H4 (cell line): ENCODE measurements at places on chromosomes 5 and 9.

DNA sequence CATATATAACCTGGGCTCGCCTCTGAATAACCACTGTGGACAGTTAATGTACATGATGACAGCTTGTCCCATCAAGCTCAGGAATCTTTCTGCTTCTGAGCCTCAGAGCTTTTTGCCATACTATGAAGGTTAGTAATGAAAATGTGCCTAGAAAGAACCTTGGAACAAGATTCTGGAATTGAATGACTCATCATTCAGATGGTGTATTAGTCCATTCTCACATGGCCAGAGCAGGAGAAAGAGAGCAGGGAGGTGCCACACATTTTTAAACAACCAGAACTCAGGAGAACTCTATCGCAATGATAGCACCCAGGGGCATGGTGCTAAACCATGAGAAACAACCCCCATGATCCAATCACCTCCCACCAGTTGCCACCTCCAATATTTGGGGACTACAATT is 542.1 kb downstream of the PRR16 start:
- no peak for DNase-seq

GRCh38 chr9:126240835-126241234 is 85.8 kb upstream of the MVB12B start:
- no peak for DNase-seq

- no peak for DNase-seq
These were observed 138.5 kb upstream of the IRX2 start for GRCh38 chr5:2890011-2890410.

GRCh38 chr9:81772144-81772543 is 82.8 kb upstream of the TLE1 start:
- peak; percentile 40 for DNase-seq

GRCh38 chr9:27430750-27431535 is 93.1 kb upstream of the IFNK start:
- no peak for DNase-seq

GRCh38 chr5:133243196-133243595 is 191.4 kb downstream of the HSPA4 start:
- DNase-seq = no peak

GRCh38 chr5:178201221-178201926 is 3.0 kb upstream of the HNRNPAB start:
- DNase-seq = no peak

DNA sequence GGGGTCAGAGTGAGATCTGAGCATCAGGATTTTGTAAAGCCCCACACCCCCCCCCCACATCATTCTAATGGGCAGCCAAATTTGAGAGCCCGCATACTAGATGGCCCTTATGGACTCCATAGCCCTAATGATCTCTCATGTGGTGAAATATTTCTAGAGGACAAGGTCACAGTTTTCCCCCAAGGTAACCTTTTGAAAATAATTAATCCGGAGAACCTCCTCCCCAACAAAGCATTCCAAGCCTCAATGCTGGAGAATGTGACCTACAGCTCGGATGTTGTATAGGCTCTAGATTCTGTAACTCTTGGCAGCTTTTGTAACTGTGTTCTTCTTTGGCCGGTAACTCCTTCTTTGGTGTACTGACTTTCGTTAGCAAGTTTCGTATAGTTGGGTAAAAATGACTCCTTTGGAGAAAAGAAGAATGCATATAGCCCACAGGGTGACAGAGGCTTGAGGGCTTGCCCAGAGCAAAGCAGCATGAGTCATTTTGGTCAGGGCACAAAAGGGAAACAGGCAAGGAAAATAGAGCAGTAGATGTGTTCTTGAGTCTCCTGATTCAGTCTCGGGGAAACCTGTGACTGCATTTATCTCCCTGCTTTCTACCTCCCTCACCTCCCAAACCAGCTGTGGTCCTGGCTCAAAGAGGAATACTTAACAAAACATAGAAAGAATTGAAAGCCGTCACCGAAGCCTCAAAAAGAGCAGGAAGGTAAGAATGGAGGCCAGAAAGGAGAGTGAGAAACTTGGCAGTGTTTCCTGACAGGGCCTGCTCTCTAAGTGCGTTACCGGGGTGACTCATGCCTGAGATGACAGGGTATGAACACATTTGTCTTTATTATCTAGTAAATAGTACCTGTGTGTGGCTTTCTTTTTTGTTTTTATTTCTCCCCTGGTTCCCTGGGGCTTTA is 6.6 kb upstream of the XPA start:
- peak; percentile 68 for DNase-seq

- DNase-seq = no peak
These were observed 107.4 kb upstream of the DMAC1 start for GRCh38 chr9:7906783-7907550.
